ENCODE measurements at places on chromosomes 12 and 14.

DNA sequence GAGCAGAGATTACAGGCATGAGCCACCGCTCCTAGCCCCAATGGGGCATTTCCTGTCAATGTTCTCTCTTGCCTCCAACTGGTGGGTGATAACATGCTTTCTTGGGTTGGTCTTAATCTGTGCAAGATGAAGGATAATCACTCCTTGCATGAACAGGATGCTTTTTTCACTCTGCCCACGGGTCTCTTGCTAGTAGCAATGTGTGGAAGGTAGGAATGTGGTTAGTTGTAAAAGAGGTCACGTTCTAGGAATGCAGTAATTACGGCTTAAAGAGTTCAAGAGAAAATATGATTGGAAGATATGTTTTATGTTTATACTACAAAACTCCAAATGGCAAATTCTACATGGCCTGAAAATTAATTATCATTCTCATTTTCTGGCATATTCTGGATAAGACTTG is 10.5 kb downstream of the RNASE10 start:
- DNase-seq, result no peak

GRCh38 chr14:77275601-77276017 is 4.6 kb upstream of the NGB start:
- DNase-seq, result no peak

DNA sequence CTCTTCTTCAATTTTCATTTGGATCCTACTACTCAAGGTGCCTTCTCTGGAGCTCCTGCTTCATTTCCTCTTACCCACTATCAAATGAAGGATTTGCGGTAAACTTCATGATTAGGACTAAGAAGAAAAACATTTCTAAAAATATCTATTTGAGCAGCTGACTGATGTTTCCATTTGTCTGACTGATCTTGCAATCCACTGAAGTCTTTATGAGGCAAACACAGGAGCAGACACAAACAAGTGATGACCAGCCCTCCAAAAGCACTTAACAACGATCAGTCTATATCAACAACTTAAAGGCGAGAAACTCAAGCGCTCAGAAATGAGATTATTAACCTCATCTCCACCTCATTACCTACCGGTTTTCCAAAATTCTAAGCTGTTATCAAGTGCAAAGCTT is 26.2 kb downstream of the OSBPL8 start:
- no peak for DNase-seq

GRCh38 chr14:77184396-77185092 is 2.9 kb downstream of the TMEM63C start:
- peak; percentile 2 for DNase-seq

DNA sequence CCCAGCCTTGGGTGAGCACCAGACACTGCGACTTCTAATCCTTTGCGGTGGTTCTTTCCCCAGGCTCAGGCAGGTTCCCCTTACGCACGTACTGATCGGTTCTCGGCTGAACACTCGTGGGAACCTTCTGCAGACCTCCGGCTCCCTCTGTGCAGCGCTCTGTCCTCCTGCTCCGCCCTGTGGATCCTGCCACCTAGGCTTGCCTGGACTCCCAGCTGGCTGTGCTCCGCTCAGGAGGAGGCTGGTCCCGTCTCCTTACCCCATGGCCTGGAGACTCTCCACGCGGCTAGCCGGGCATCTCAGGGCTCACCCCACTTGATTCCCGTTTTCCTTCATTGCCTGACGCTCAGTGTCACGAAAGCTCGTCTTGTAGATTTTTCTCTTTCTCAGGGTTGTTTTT is 34.7 kb downstream of the TNFAIP2 start:
- no peak for DNase-seq

DNA sequence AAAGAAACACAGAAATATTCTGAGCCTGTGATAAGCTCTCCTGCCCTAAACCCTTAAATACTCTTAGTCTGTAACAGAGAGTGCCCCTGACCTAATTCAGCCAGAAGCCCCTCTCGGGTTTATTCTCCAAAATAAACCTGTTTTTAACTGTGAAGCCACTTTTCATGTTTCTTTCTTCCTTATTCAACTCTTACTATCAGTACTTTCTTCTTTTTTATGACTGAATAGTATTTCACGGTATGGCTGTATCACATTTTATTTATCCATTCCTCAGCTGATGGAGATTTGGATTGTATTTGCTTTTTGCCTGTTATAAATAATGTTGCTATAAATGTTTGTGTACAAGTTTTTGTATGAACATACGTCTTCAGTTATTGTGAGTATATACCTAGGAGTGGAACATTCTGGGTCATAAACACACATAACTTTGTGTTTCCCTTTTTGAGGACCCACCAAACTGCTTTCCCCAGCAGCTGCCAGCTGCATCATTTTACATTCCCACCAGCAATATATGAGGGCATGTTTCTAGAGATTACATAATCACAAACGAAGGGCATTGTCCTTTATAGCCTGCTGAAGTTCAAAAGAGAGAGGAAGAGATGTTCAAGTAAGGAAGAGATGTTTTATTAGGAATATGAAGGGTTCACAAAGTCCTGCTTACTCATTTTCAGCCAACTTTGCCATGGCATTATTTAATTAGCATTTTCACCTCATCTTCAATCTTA is 199.4 kb upstream of the NUDT4 start:
- no peak for DNase-seq

DNA sequence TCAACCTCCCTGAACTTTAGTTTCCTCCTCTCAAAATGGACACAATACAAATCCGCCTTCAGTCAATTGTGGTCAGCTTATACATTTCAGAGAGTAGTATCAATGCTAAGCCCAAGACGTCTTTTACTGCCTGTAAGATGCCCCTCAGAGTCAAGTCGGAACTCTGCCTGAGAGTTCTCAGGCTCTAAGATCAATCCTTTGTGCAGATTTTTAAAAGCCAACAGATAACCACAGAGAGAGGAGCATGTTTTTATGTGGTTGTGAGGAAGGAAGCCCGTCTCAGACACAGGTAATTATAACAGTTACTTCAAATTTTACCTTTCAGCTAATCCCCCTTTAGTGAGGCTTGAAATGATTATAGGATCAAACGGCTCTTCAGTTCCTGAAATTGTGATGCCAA is 91.6 kb downstream of the HELB start:
- no peak for DNase-seq

- DNase-seq, result no peak
These were observed 101.0 kb downstream of the RALGAPA1 start for GRCh38 chr14:35708062-35708461.

DNA sequence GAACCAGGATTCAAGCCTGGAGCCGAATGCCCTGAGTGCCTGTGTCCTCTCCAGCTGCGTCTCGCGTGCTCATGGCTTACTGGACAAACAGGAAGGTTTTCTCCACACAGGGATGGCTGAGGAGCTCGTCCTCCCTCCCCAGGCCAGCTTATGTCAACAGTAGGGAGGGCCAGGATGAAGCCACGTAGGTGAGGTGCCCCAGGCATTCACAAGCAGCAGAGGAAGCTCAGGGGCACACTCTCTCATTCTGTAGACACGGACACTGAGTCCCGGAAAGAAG is 49.3 kb downstream of the TRPV4 start:
- DNase-seq, result no peak

DNA sequence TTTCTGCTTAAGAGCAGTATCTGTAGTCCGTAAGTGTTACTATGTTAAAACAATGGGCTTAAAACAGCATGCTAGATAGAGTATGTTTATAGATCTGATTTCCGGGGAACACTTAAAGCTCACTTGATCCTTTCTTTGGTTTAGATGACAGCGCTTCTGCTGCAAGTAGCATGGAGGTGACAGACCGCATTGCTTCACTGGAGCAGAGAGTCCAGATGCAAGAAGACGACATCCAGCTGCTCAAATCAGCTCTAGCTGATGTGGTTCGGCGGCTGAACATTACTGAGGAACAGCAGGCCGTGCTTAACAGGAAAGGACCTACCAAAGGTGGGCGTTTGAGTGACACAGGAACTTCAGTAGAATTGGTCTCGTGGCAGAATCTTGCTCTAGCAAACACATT is 57.5 kb downstream of the EML1 start:
- DNase-seq, result no peak

DNA sequence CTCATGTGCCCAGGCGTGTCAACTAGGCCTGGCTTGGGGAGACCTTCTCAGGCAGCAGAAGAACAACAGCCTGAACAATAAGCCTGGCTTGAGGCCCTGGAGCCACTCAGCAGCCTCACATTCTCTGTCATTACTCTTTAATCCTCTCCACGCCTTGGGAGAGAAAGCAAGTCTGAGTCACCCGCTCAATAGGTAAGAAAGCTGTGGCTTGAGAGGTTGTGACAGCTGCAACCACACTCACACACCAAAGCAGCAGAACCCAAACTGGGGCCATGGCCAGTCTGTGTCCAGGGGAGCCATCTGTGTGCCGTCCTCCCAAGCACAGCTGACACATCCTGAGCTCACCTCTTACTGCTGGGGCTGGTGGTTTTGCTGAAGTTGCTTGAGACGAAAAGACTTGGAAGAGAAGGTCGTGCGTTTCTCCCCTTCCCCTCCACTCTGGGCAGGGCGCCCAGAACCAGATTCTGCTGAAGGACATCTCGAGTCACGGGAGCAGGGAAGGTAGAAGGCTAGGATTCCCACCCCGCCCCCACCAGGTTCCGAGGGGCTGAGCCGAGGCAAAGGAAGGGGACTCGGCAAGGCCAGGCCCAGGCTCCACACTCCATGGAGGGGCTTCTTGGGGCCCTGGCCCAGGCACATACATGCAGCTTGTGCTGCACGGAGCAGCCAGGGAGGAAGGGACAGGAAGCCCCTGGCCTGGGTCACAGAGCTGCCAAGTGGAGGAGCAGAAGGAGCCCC is 5.5 kb downstream of the TMEM63C start:
- no peak for DNase-seq
